ENCODE measurements at places on chromosomes 11 and 22.
A peak's percentile ranks its signal among the peaks of the same experiment; 100 is the strongest.

DNA sequence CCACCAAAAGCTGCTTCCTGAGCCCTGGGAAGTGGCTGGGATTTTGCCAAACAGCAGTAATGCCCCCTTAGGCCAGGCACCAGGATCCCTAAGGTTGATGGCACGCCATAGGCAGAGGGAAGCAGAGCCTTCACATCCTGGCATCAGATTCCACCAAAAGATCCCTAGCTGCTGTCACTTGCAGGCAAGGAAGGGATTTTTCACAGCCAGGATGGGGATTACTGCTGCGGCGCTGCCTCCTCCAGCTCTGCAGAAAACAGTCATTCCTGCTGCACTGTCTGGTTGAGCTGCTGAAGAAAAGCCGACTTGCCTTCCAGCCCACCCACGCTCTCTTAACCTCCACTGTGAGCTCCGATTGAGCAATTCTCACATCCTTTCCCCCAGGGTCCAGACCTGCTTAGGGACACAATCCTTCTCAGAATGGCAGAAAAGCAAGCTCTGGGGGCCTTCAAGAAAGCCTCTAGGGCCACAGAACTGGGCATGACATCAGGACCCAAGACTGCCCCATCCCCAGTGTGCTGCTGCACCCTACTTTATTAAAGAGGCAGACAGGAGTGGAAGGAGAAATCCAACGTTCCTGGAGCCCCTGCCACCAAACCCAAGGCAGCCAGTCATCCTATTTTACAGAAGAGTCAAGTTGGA is 19.9 kb downstream of the SYN3 start:
- H3K36me3 ChIP-seq = peaks cover 7% of the 10 kb centered on the region
- peaks cover 3% of the 10 kb centered on the region for H3K4me1 ChIP-seq
- H3K27ac ChIP-seq = no peak overlapping the region
- no peak for DNase-seq
- no peak overlapping the region for H3K4me3 ChIP-seq
- no peaks in the 10 kb centered on the region for H3K27me3 ChIP-seq

DNA sequence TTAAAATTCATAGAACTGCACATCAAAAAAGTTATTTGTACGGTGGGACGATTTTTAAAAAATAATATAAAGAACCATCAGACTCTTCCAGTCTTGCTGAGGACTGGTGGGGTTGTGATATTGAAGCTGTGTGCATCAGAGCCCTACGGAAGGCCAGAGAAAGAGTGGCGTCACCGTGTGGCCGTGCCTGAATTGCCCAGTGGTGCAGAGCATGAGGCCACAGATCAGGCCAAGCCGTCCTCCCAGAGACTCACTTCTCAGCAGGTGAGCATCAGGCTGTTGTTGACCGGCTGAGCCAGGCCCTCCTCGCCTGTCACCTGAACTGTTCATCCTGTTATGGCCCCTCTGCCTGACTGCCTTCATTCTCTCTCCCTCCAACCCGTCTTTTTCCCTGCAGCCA is 1013.9 kb downstream of the TBC1D22A start:
- no peak overlapping the region for H3K27ac ChIP-seq
- H3K4me3 ChIP-seq = no peak overlapping the region
- peaks cover 9% of the 10 kb centered on the region for H3K27me3 ChIP-seq
- peaks cover 3% of the 10 kb centered on the region for H3K36me3 ChIP-seq

DNA sequence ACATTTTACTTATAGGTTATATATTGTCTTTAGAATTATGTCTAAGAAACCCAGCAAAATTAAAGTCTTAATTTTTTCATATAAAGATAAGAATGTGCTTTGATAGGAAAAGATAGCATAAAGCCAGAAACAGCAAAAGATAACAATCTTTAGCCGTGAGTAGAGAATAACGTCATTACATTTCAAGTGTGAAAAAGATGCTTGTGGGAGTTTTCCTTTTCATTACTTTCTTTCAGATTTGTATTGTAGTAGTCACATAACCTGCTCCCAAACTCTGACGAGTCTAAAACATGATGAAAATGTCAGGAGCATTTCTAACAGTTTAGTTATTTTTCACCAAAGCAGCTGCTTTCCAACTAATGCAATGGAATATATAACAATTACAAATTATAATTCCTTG is 31.3 kb downstream of the ARFGAP3 start:
- no peaks in the 10 kb centered on the region for H3K36me3 ChIP-seq
- no peak overlapping the region for H3K27ac ChIP-seq
- no peaks in the 10 kb centered on the region for H3K27me3 ChIP-seq

DNA sequence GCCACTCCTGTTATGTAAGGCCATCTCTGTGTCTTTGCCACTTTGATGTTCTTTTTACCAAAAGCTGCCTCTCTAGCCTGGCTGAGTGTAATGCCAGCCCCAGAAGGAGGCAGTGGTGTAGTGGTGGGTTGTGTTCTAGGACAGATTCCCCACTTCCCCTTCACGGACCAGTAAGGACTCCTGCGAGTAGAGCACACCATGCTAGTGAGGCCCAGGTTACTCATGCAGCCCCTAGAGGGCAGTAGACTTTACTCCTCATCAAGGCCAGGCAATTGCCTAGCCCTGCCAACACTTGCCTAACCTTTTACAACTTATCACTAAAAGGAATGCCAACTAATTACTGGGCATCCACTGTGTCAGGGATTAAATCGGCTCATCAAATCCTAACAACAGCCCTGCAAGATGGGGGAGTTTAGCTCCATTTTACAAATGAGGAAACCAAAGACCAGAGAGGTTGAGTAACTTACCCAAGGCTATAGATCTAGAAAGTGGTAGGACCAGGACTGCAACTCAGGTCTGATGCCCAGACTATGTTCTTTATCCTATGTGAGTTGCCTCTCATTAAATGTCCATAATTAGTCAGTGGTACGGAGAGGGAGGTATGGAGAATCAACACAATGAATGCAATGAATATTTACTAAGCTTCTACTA is 75.3 kb downstream of the APIP start:
- H3K36me3 ChIP-seq = no peaks in the 10 kb centered on the region
- no peak overlapping the region for H3K27ac ChIP-seq
- DNase-seq = peak; percentile 7
- H3K4me1 ChIP-seq = peaks cover 2% of the 10 kb centered on the region
- H3K4me3 ChIP-seq = no peak overlapping the region

GRCh38 chr11:65417702-65418430 is 4.7 kb upstream of the NEAT1 start:
- H3K36me3 ChIP-seq = peaks cover 6% of the 10 kb centered on the region
- H3K4me1 ChIP-seq = peaks cover 51% of the 10 kb centered on the region
- peak overlapping the region; percentile 97 for H3K4me3 ChIP-seq
- peak overlapping the region; percentile 98 for H3K27ac ChIP-seq
- peak; percentile 72 for DNase-seq
- no peaks in the 10 kb centered on the region for H3K27me3 ChIP-seq
